ENCODE measurements at places on chromosomes 5 and 9. TPM values are rescaled to one million over a fixed set of nuclear protein-coding genes. Genes with fewer than 3 reads are reported as not detected.

PKD2L2 gene
- not detected for total RNA-seq

GABRG2 gene
- not detected for total RNA-seq

FOXD4L4 gene
- 0.04 TPM for total RNA-seq

PRKACG gene
- total RNA-seq: not detected

RANBP6 gene
- 13.8 TPM for total RNA-seq

NIPAL4 gene
- total RNA-seq: 12.3 TPM

GARNL3 gene
- total RNA-seq: 3.3 TPM

GKAP1 gene
- 4.4 TPM for total RNA-seq

GPR151 gene
- total RNA-seq: not detected

RAD50 gene
- 34.2 TPM for total RNA-seq

PPP3R2 gene
- total RNA-seq: not detected

FGF10 gene
- total RNA-seq: not detected

ADAMTSL1 gene
- not detected for total RNA-seq

FBP2 gene
- not detected for total RNA-seq

TUT7 gene
- 18.0 TPM for total RNA-seq

IL33 gene
- 0.27 TPM for total RNA-seq

KIF4B gene
- 0.02 TPM for total RNA-seq

GCNT4 gene
- 0.33 TPM for total RNA-seq

GABBR2 gene
- 0.28 TPM for total RNA-seq

LCN1 gene
- not detected for total RNA-seq

SPATA31A3 gene
- total RNA-seq: not detected

LRRTM2 gene
- total RNA-seq: not detected

IL13 gene
- total RNA-seq: not detected

SKIC3 gene
- 23.7 TPM for total RNA-seq

CKMT2 gene
- not detected for total RNA-seq

RNF208 gene
- 1.8 TPM for total RNA-seq

ANKRD55 gene
- 0.06 TPM for total RNA-seq

ACOT12 gene
- total RNA-seq: 0.08 TPM

DMRT3 gene
- not detected for total RNA-seq

CNTNAP3B gene
- 10.3 TPM for total RNA-seq

HMMR gene
- total RNA-seq: 24.2 TPM

CARTPT gene
- not detected for total RNA-seq

GARIN3 gene
- not detected for total RNA-seq

FGD3 gene
- total RNA-seq: 0.18 TPM

PCDHB9 gene
- 0.07 TPM for total RNA-seq

LCN9 gene
- 0.14 TPM for total RNA-seq

WHRN gene
- 7.4 TPM for total RNA-seq

OR1Q1 gene
- total RNA-seq: 0.16 TPM

IL31RA gene
- 0.86 TPM for total RNA-seq

Measured in A549 treated with dexamethasone at 1 μM for 4 hours (cell line).